CD4-positive, alpha-beta T cell (primary cell): ENCODE measurements at places on chromosomes 3 and 15.

DNA sequence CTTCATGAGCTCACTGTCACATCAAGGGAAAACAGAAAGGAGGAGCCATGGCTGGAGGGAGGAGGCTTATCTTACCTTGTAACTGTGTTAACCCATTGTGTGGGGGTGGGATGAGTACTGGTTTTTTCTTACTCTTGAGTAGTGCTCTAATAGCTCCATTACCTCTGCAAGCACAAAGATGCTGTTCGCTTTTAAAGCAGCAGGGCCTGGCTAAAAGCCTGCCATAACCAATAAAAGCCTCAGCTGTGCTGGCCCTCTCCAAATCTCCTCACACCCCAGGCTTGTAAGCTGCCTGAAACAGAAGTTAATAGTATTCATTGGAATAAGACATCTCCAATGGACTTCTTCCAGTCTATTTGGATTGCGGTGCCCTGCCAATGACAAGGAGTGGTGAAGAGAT is 544.1 kb downstream of the TUSC7 start:
- DNase-seq: no peak

DNA sequence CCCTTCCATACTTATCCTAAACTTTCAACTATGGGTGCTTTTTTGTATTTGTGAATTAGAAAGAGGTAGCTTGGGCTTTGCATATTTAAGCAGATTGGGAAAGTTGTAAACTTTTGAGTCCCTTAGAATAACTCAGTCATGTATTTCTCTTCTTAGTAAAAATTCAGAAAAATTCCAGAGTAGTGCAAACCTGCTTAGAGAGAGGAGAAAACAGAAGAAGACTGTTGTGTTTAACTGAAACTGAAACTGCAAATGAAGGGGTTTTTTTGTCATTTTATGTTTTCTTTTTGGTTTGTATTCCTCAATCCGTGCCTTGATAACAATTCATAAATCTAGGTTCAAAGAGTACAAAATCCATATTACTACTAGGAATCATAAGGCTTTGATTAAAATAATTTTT is 31.3 kb downstream of the CD200 start:
- DNase-seq: no peak

GRCh38 chr3:157311633-157312375 is 124.8 kb upstream of the PTX3 start:
- no peak for DNase-seq

GRCh38 chr3:143885780-143886427 is 37.6 kb upstream of the SLC9A9 start:
- DNase-seq: peak; percentile 9

GRCh38 chr15:62929000-62929357 is 113.6 kb upstream of the TPM1 start:
- DNase-seq: no peak

GRCh38 chr3:23728601-23729117 is 77.1 kb upstream of the UBE2E1 start:
- DNase-seq: no peak

- no peak for DNase-seq
Observed at GRCh38 chr3:155086051-155086450, 5.9 kb downstream of the MME start.

DNA sequence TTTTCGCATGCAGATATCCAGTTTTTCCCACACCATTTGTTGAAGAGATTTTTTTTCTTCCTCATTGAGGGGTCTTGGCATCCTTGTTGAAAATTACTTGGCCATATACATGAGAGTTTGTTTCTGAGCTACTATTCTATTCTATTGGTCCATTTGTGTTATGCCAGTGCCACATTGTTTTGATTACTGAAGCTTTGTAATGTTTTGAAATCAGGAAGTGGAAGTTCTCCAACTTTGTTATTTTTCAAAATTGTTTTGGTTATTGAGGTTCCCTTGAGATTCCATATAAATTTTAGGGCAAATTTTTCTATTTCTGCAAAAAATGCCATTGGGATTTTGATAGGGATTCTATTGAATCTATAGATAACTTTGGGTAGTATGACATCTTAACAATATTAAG is 130.3 kb upstream of the PFN2 start:
- no peak for DNase-seq

- DNase-seq: no peak
Observed at GRCh38 chr15:45497261-45497660, 25.3 kb downstream of the SLC30A4 start.

DNA sequence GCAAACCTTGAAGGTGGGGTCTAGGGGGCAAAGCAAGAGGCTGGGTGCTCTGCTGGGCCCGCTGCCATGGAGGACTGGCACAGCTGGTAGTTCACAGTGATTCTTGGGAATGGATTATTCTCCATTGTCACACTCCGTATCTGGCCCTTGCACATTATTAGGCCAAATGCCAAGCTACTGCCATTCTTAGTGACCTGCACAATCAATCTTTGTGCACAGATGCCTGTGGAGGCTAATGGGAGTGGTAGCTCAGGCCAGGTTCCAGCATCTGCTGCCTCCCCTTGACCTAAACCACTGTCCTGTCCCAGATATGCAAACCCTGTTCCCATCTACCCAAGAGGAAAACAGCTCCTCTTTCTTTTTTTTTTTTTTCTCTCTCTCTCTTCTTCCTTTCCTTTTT is 67.5 kb downstream of the TIPARP start:
- DNase-seq: no peak

- DNase-seq: no peak
Observed at GRCh38 chr3:174659511-174659910, 199.6 kb upstream of the NAALADL2 start.
